ENCODE measurements at places on chromosomes 7 and 10.
A peak's percentile ranks its signal among the peaks of the same experiment; 100 is the strongest.

DNA sequence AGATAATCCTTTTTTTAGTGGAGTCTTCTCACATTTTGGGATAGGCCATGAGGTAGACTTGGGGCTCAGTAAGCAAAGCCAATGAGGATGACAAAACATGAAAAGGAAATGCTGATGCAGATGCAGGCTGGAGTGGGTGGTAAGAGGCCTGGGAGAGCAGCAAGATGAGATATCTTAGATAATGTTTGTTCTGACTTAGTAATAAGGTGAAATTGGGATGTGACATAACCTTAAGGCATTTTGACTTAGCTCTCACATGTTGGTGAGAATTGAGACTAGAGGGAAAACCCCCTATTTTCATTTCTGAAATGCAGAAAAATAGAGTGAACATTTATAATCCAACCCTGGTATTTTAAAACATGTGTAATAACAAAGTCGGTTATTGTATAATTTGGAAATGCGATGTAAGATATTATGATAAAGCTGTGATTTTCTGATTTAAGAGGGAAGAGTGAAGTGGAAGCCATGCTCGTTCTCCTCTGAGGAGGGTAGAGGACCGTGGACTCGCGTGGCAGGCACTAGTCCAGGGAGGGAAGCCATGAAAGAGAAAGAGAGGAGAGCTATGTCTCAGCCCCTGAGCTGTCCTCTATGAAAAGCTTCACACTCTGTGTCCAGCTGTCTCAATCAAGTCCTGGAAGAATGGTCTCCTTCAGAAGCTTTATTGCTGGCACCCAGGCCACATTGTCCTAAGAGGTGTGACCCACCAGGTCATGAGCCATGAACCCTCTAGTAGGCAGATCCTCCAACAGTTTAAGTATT lies 57.3 kb downstream of the ST7 start:
- no peak for DNase-seq

DNA sequence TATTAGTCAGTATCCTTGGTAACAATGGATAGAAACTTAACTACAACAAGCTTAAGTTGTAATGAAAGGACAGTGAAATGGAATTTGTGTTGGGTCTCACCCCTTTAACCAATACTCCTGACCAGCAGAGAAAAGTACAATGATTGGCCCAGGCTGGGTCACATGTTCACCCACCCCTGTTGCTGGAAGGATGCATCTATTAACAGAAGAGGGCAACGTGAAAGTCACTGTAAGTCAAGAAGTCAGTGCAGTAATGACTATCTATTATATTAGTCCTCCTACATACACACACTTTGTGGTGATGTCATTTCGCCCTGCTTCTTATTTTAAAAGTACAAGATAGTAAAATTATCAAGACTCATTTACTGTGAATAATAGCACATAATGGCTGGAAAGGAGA lies 16.2 kb downstream of the PNLIPRP2 start:
- DNase-seq = no peak

- no peak for DNase-seq
Observed at GRCh38 chr7:22083704-22084240, 138.1 kb upstream of the CDCA7L start.

DNA sequence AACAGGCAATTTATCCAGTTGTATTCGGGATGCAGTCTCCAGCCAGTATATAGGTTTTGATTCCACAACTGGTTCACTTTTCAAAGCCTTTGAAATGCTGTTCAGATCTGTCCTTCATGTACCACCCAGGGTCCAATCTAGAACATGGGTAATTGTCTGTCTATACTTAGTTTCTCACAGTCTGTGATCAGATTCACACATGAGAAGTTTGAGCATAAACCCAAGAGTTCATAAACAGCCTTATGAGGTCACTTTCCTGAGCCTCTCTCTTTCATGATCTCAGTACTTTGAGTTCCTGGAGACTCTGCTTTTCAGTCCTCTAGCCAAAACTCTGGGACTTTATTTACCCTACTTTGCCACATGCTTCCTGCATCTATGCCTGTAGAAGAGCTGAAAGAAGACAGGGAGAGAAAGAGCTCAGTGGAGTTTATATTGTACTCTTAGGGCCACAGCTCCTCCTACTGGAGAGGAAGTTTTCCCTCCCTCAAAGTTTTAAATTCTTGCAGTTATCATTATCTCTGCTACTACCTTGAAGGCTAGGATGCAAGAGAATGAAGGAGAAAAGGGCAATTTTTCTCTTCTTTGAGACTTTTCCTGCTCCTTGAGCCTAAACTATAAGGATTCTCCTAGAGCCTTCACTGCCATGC lies 172.0 kb downstream of the ZEB1 start:
- DNase-seq = no peak

DNA sequence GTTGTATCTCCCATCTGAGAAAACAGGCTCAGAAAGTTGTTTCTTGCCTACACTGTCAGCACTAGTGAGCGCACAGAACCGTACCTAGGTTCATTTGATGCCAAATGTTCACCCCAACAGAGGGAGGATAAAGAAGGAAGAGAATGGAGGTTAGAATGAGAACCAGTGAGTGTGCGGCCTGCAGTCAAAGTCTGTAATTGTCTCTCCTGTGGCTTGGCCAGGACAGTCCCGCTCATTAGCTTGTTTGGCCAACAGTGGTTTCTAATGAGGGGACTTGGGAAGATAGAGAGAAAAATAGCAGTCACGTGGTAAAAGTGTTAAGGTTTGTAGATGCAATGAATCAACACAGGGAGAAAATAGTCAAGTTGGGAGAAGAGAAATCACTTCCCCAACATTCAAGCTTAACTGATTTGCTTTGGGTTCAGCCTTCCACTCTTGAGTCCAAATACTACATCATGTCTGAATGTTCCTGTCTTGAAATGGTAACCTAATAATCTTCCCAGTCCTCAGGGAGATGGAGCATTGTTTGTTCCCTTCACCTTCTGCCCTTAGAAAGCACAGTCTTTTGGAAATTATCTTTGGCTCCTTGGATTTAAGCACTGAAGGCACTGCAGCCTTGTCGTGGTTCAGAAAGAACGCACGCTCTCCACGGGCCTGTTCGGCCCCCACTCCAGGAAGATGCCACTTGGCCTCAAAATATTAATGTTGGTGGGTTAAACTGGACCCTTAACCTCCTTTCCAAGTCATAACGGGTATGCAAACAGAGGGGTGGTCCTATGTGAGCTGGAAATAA lies 360.4 kb upstream of the ZNF32 start:
- DNase-seq = no peak

DNA sequence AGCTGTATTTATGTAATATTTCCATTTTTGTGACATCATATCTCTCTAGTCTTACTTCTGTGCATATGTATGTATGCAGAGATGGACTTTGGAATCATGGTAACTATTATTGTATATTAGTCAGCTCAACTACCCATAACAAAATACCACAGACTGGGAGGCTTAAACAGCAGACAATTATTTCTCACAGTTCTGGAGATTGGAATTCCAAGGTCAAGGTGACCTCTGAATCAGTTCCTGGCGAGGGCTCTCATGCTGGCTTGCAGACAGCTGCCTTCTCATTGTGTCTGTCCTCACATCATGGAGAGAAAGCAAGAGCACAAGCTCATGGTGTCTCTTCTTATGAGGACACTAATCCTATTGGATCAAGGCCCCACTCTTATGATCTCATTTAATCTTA lies 79.1 kb downstream of the RAMP3 start:
- DNase-seq = no peak

GRCh38 chr7:93043385-93043985 lies 74.3 kb downstream of the SAMD9 start:
- peak; percentile 13 for DNase-seq

DNA sequence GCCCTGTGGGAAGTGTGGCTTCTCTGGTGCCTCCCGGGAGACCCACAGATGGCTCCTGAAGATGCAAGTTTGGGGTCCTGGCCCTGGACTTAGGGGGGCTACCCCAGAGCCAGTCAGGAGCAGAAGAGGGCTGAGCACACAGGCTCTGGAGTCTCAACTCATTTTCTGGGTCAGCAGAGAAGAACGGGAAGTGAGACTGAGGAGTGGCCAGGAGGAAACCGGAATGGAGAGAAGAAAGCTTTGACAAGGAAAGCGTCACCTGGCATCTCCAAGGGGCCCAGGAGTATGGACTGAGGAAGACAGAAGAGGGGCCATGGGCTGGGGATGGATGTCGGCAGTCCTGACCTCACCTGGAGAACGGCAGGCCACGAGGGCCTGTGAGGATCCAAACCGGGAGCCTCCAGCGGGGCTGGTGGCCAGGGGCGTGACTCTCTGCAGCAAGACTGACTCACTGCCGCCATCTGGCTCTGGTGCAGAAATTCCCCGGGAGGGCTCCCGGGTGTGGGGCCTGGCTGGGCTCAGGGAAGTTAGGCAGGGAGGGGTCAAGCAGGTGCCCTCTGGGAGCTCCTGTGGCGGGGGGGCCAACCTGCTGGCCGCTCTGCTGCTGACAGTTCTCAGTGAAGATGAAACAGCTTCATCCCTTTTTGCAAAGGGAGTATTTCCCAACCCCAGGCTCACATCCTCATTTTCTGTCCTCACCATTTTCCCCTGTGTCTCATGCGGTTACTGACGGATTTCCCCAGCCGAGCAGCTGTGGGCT lies 23.6 kb downstream of the DAGLB start:
- DNase-seq = no peak

GRCh38 chr10:117652228-117653169 lies 110.0 kb downstream of the EMX2 start:
- DNase-seq = no peak

GRCh38 chr7:156722043-156722826 lies 81.7 kb downstream of the RNF32 start:
- DNase-seq = no peak

DNA sequence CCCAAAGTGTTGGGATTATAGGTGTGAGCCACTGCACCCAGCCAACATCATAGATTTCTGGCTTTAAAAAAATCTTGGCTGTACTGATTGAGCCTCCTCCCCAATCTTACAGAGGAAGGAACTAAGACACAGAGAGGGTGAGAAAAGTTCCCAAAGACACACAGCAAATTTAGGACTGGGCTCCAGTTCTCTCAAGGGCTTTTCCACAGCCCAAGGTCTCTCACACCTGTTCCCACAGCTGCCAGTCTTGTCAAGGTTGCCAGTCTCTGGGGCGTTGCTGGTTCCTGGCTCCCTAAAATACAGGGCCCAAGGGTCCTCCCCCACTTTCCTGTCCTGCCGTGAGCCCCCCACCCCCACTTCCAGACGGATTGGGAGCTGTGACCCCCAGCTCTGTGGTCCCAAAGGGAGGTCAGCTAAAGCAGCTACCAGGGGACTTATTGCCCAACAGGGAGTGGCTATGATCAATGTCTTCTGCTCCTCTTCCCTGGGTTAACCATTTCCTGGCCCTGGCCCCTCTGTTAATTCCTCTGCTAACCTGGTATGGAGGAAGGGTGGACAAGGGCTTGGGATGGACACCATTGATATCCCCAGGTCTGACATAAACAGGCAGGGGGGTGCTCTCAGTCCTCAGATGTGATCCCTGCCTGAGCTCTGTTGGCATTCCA lies 3.1 kb upstream of the ZAN start:
- no peak for DNase-seq

GRCh38 chr7:158186406-158186805 lies 401.2 kb downstream of the PTPRN2 start:
- no peak for DNase-seq

- DNase-seq = no peak
Observed at GRCh38 chr7:157499121-157499834, 162.5 kb downstream of the DNAJB6 start.

DNA sequence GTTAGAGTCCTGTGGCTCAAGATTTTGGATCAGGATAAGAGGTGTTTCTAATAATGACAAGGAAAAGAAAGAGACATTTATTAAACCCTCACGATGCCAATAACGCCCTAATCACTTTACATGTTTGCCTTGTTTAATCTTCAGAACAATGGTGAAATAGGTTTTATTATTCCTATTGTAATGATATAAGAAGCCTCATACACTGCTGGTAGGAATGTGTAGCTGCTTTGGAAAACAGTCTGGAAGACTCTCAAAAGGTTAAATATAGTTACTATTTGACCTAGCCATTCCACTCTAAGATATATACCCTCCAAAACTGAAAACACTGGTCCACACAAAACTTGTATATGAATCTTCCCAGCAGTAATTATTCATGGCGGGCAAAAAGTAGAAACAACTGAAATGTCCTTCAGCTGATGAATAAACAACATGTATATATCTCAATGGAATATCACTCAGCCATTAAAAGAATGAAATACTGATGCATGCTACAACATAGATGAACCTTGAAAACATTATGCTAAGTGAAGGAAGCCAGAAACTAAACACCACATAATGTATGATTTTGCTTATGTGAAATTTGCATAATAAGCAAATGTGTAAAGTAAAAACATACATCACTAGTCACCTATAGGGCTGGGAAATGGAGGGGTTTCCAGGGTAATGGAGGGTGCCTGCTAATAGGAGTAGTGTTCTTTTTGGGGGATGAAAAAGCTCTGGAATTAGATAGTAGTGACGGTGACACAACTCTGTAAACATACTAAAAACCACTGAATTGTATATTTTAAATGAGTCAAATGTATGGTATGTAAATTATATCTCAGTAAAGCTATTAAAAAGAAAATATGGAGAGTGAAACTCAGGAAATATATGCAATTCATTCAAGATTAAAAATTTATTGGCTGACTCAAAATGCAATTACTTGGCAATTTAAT lies 76.9 kb upstream of the ANK3 start:
- no peak for DNase-seq

DNA sequence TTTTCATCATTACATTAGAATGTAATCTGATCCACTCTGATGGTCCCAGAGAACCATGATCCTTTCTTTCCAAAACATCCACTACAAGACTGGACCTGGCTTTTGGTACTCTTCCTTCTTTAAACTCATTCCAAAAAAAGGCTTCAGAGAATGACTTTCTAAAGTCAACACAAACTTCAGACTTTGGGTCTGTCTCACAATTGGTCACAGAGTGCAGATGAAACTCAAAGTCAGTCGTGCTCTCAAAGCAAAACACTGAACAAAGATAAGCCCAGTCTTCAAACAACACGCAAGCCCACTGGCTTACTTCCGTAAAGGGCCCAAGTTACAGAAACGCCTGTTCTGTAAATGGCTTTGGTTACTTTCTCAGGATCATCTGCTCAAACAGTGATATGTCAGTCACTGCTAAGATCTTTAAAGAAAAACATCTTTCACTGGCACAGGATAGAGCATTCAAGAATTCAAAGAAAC lies 250.9 kb upstream of the MKLN1 start:
- DNase-seq = no peak

- no peak for DNase-seq
Observed at GRCh38 chr7:74306730-74307469, 17.7 kb downstream of the CLIP2 start.

DNA sequence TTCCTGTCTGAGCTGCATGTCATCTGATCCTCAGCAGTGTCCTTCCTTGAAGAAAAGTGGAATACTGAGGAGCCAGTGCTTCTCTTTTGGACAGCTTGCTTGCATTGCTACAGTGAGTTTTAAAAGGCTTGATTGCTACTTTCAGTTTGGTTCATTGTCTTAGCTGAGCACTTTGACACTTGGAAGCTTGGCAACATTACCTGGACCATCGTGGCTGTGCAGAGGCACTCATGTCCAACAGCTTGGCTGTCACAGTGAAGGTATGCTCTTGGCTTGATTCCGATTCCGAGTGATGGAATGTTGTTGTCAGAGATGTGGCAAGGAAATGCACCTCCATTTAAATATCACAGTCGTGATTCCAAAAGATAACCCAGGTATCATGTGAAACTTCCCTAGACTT lies 102.4 kb downstream of the FAS start:
- DNase-seq = no peak

GRCh38 chr7:100694098-100694745 lies at the start of gene GIGYF1:
Gene GIGYF1, minus strand, starts transcription at chr7:100694250. Its CDS starts 6,012 bp downstream, at chr7:100688238.
- peak; percentile 85 for DNase-seq
